Stimulated activated CD4-positive, alpha-beta T cell treated with anti-CD3 and anti-CD28 coated beads, Interleukin-15, amount 100 ng/mL, for 24 hours (primary cell): ENCODE measurements at places on chromosomes 16 and 17.

DNA sequence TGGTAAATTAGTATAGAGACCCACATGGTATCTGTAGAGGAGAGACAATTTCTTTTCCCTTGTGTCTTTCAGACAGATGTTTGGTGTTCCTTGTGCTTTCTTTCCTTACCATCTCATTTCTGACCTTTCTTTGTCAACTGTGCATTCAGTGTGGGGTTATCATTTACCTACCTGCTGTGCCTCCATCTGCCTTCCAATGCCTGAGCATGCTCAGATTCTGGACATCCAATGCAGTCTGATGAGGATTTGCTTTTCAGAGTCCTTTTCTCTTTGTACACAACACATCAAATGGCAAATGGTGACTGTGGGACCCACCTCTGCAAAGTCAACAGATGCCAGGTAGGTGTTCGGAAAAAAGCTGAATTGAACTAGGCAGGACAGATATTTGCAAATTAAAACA is 364.8 kb downstream of the CA10 start:
- no peak for DNase-seq

DNA sequence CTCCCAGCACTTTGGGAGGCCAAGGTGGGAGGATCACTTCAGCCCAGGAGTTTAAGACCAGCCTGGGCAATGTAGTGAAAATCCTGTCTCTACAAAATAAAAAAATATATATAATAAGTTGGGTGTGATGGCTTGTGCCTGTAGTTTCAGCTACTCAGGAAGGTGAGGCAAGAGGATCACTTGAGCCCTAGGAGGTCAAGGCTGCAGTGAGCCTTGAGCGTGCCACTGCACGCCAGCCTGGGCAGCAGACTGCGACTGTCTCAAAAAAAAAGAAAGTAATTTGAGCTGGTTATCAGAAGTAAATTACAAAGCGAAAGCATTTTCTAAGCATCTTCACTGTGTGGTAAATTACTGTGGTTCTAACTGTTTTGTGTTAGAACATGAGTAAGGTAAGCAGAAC is 66.2 kb downstream of the NQO1 start:
- no peak for DNase-seq

DNA sequence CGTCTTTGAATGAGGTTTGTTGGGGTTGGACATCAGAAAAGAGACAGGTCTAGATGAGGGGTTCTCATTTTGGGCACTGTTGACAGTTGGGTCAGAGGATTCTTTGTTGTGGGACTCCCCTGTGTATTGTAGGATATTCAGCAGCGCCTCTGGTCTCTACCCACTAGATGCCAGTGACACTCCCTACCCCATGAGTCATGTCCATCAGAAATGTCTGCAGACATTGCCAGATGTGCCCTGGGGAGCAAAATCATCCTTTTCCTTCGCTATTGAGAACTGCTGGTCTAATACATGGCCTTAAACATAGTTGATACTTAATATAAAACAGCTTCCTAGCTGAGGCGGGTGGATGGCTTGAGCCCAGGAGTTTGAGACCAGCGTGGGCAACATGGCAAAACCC is 3.1 kb downstream of the ABAT start:
- DNase-seq, result no peak

- no peak for DNase-seq
Measured at GRCh38 chr17:21066394-21066793, 23.6 kb upstream of the USP22 start.

- DNase-seq, result no peak
Measured at GRCh38 chr17:76034428-76035350, 7.6 kb upstream of the EVPL start.

DNA sequence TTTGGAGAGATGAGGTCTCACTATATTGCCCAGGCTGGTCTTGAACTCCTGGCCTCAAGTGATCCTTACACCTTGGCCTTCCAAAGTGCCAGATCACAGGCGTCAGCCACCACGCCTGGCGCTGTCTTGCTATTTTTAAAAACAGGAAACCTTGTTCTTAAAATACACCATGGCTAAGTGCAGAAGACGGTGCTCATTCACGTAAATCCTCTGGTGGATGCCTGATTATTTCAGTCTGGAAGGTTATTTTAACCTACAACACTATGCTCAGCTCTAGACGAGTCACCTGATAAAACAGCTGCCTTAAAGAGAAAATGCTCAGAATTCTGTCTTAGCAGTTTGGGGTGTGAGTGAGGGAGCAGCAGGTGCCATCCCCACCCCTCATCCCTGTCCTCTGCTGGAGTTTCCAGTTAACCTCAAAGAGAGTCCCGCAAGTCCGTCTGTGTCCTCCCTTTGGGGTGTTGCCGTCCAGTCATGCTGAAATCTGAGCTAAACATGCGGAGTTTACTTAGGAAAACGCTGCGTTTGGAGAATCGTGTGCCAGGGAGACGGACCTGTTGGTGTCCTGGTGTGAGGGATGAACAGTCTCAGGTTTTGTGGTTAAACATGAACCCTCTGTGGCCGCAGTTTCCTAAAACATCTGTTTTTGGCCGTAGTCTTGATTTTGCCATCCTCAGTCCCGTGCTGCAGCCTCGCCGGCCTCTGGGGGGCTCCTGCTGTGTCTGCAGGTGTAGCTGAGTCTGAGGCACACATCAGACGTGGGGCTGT is 17.1 kb downstream of the SPG7 start:
- no peak for DNase-seq

DNA sequence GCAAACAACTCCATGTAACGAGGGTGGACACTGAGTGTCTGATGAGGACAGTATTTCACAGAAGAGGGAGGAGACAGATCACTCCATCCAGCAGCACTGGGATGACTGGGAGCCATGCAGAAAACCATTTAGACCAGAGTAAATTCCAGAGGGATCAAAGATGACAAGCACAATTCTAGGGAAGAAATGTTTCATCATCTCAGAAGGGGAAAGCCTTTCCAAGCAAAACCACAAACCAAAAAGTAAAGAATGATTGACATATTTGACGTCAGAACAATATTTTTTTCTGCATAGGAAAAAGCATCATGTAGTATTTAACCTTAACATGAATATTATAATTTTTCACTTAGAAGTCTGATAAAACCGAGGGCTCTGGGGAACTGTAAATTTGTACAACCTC is 4.8 kb downstream of the DNASE1 start:
- DNase-seq, result no peak

- DNase-seq, result peak; percentile 94
Measured at GRCh38 chr17:41647940-41648410, 23.6 kb upstream of the KRT17 start.

DNA sequence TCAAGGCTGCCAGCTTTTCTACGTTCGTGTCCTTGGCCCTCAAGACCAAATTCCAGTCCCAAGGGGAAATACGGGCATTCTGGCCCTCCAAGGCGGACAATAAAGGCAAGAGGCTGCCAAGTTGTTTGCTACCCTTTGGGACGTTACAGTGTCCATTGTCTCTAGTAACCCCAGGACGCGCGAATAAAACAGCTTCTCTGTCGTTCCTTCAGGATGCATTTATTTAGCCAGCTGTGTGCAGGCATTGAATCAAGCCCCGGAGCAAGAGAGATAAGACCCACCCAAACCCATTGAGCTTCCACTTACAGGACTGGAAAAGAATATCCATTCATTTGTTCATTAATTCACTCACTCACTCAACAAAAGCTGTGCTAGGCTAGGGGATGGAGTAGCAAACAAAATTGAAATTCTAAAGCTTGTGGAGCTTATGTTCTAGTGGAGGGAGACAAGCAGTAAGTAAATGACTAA is 656 bp downstream of the MRPL58 start:
- no peak for DNase-seq

DNA sequence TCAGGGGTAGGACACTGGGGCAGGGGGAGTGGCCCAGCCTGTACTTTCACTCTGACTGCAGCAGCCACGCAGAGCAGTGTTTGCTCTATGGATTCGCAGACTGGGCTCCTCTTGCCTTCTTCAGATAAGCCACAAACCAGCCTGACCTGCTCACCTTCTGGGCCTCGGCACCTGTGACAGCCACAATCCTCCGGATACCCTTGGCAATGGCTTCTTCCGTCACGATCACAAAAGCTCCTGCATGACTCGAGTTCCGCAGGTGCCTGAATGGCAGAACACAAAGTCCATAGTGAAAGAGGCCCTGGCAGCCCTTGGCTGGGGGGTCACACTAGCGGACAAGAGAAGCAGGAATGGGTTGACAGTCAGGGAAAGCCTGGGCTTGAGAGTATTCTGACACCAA is 3.8 kb upstream of the EXOSC6 start:
- no peak for DNase-seq

DNA sequence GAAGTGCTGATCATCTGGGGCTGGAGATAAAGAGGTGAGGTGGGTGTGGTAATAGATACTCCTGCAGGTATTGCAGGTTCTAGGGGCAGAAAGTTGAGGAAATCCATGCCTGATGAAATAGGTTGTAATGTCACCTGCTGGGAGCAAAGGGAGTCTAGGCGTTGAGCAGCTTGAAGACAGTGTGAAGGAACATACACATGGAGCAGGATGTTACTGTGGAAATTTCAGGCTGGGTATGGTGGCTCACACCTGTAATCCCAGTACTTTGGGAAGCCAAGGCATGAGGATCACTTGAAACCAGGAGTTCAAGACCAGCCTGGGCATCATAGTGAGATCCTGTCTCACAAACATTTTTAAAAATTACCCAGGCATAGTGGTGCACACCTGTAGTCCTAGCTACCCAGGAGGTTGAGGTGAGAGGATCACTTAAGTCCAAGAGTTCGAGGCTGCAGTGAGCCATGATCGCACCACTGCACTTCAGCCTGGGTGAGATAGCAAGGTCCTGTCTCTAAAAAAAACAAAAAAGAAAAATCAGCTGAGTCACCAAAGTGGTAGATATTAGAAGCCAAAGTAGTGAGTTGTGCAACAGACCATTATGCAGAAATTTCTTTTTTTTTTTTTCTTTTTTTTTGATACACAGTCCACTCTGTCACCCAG is 9.1 kb upstream of the CRYBA1 start:
- no peak for DNase-seq

GRCh38 chr17:17518014-17518413 is 21.8 kb upstream of the RASD1 start:
- DNase-seq, result no peak

GRCh38 chr17:75400326-75400939 is 5.0 kb downstream of the GRB2 start:
- DNase-seq, result no peak

DNA sequence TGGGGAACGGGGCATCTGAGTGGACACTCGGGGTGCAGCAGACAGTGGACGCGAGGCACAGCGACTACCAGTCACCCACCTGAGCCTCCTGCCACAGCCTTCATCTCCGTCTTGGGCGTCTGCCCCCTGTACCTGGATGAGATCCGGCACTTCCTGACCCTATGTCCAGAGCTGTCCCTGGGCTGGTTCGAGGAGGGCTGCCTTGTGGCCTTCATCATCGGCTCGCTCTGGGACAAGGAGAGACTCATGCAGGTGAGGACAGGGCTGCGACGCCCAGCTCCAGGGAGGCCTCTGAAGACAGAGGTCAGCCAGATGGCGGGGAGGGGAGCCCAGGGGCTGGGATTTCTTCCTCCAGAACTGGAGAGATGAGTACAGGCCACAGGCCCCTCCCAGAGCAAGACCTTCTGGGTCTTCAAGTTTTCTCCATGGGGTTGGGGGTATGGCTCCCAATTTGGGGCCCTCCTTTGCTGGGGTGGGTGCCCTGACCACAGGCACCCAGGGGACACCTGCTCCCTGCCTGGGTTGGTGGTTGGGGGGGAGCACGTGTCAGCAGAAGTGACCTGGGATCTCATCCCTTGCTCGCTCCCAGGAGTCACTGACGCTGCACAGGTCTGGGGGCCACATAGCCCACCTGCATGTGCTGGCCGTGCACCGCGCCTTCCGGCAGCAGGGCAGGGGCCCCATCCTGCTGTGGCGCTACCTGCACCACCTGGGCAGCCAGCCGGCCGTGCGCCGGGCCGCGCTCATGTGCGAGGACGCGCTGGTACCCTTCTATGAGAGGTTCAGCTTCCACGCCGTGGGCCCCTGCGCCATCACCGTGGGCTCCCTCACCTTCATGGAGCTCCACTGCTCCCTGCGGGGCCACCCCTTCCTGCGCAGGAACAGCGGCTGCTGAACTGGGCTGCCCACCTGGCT is 1.9 kb downstream of the AANAT start:
- DNase-seq, result no peak

GRCh38 chr17:62653002-62653825 is 25.7 kb downstream of the MRC2 start:
- peak; percentile 98 for DNase-seq
